Activated CD4-positive, alpha-beta T cell treated with anti-CD3 and anti-CD28 coated beads for 1 hour (primary cell): ENCODE measurements at places on chromosomes 12 and 14.

GRCh38 chr12:10331642-10332239 is 24.1 kb downstream of the KLRD1 start:
- DNase-seq, result no peak

DNA sequence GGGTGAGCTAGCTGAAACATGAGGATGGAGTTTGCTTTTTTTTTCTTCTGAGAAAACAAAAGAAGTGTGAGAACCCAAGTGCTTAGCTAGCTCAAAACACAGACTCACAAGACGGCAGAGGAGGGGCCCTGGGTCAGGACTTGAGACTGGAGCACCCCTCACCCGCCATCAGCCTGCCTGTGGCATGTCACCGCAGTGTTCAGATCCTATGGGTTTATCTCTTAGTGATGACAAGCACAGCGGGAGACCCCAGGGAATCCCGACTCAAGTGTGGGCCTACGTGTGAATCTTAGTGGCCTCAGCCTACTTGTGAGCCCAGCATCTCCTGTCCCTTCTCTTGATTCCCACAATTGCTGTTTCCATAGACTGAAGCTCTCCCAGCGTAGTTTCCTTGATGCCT is 22.9 kb downstream of the DYRK4 start:
- DNase-seq, result no peak

GRCh38 chr14:89399594-89400068 is 17.4 kb downstream of the FOXN3 start:
- DNase-seq, result no peak

DNA sequence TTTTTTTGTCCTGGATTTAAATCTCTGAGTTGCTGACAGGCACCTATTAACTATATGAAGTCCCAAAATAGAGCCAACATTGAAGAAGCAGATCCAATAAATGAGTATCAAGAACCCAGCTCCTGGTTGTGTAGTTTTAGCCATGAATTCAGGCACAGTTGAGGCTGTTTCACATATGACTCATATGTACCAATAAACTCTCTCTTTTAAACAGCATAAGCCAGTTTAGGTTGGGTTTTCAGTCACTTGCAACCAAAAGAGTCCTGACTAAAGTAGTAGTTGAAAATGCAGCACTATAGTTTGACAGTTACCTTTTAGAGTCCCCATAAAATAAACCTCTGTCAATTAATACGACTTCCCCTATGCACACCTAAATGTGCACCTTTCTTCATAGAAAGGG is 389.9 kb downstream of the RPS29 start:
- DNase-seq, result no peak

- no peak for DNase-seq
Measured at GRCh38 chr14:92415969-92416368, 93.0 kb downstream of the SLC24A4 start.

DNA sequence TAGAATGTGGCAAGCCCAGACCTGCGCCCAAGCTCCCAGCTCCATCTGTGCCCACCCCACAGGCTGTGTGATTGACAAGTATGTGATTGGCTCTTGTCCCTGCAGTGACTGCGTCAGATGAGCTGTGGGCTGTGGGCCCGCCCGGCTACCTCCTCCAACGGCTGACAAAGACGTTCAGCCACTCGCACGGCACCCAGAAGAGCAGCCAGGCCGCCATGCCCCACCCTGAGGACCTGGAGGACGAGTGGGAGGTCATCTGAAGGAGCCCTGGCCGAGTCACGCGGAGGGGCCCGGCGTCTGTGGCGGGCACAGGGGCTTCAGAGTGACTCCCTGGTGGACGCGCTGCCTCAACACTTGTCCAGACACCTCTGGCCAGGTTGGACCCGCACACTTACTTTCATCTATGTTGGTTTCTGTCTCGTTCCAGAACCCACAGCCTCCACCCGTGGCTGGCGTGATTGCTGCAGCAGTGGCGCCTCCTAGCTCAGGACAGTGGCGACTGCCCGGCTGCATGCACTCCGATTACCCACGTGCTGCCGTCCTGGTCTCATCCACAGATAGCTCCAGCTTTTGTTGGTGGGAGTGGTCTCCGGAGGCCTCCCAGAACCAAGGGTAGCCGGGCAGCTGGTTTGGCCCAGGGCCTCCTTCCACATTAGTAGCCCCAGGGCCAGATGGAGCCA is 11.4 kb downstream of the ANKRD9 start:
- DNase-seq, result no peak

- DNase-seq, result no peak
Measured at GRCh38 chr12:88052686-88053085, 23.5 kb upstream of the C12orf50 start.

GRCh38 chr14:78697341-78697740 is 527.2 kb downstream of the NRXN3 start:
- DNase-seq, result no peak

- DNase-seq, result no peak
Measured at GRCh38 chr12:6946033-6946919, 2.5 kb downstream of the C12orf57 start.

DNA sequence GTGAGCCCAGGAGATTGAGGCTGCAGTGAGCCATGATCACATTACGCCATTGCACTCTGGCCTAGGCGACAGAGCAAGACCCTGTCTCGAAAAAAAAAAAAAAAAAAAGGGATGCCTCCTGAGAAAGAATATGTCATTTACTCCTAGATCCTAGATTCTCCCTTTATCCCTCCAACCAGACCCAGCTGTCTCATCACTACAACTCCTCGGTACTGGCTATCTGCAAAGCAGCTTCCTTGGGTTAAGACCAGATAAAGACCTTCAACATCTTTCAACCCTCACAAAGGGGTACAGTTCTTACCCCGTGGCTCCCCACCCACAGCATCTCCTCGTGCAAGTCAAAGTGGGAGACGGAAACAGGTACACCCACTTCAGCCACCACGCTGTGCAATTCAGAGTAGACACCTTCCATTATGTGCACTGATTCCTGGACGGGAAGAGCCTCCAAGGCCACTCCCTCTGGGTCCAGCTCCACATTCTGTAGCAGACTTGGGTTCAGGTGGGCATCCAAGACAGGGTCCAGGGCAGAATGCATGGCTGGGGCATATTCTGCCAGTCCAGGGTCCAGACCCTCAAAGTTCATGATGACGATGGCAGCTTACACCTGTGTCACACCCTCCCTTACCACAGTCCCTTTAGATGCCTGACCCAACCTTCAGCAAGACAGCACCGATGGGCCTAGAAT is 1.1 kb downstream of the PAN2 start:
- DNase-seq, result no peak

- no peak for DNase-seq
Measured at GRCh38 chr14:58882577-58883018, 244.8 kb downstream of the DACT1 start.

DNA sequence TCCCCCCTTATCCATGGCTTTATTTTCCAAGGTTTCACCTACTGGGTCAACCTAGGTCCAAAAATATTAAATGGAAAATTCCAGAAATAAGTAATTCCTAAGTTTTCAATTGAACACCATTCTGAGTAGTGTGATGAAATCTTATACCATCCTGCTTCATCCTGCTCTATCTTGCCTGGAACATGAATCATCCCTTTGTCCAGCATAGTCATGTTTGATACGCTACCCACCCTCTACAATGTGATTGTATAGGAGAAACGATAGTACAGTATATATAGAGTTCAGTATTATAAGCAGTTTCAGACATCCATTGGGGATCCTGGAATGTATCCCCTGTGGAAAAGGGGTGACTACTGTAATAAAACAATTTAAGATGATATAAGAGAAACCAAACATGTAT is 62.2 kb downstream of the IFNG start:
- DNase-seq, result no peak

- DNase-seq, result no peak
Measured at GRCh38 chr12:19978193-19978592, 390.1 kb upstream of the PDE3A start.

GRCh38 chr14:38505973-38506249 is 250.0 kb upstream of the CLEC14A start:
- DNase-seq, result no peak

GRCh38 chr14:68598621-68599447 is 194.0 kb downstream of the ZFP36L1 start:
- no peak for DNase-seq

GRCh38 chr12:122216445-122216844 is 9.4 kb downstream of the DIABLO start:
- no peak for DNase-seq

- DNase-seq, result no peak
Measured at GRCh38 chr12:30853561-30854133, 72.9 kb upstream of the TSPAN11 start.

- no peak for DNase-seq
Measured at GRCh38 chr12:32826807-32827412, 69.7 kb downstream of the PKP2 start.

DNA sequence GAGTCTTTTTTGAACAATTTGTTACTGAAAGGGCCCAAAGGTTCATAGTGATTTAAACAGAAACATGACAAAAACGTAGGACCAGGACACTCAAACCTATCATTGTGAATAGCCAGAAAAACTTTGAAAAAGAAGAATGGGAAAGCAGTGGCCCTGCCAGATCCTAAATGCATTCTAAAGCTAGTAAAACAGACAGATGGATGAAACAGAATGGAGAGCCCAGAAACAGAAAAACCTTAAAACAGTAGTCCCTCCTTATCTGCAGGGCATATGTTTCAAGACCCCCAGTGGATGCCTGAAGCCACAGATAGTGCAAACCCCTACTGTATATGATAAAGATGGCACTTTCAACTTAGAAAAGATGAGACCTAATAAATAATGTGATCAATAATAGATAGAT is 93.7 kb downstream of the KICS2 start:
- DNase-seq, result no peak

GRCh38 chr12:79635676-79636075 is 55.1 kb downstream of the PAWR start:
- DNase-seq, result no peak

- no peak for DNase-seq
Measured at GRCh38 chr14:66365388-66365787, 120.8 kb upstream of the CCDC196 start.

DNA sequence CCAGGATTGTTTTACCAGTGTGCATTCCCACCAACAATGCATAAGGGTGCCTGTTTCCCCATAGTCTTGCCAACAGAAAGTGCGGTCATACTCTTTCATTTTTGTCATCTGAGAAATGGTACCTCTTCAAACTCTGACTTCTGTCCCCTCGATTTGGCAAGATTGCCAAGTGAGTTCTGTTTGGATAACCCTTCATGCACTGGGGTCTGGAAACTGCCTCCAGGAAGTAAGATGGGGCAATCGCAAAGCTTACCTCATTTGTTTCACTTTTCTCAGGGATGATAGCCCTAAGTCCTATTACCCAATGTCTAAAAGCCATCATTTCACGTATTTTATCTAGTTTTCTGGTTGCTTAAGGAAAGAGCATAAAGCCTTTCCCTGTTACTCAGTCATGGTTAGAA is 28.6 kb upstream of the NR1H4 start:
- no peak for DNase-seq

- DNase-seq, result no peak
Measured at GRCh38 chr14:32343926-32344430, 14.9 kb downstream of the AKAP6 start.

- DNase-seq, result no peak
Measured at GRCh38 chr14:63996625-63997220, 143.9 kb downstream of the SYNE2 start.

DNA sequence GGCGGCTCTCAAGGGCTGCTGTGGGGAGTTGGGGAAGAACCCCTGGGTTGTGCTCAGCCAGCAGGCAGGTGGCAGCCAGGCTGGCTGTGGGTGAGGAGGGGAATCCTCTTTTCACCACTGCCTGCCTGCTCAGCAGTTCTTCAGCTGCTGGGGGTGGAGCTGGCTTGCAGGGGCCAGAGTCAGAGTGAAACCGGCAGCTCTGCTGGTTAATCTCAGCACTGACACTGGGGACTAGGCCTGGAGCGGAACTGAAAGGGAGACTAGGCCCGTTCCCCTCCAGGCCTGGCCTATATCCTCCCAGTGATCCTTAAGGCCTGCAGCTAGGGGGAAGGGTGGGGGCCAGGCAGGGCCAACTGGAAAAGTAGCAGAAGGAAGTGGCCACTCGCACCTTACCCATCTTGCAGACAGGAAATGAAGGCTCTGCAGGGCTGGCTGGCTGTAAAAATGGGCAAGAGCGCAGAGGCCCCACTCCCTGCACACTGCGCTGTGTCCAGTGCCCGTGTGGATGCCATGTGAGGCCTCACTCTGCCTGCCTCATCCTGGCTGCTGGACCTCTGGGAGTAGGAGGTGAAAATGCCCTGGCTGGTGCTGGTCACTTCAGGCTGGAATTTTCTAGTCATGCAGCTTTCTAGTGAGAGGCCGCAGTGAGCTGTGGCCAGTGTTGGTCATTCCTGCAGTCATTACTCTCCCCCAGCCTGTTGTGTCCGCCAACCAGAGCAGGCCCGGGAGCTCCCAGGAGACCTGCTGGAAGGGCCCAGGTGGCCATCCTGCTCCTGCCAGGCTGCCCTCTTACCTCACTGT is 39.4 kb downstream of the SH2B3 start:
- peak; percentile 57 for DNase-seq

- DNase-seq, result no peak
Measured at GRCh38 chr14:101105045-101105444, 201.5 kb upstream of the RTL1 start.

GRCh38 chr14:54784060-54784459 is 118.6 kb downstream of the GCH1 start:
- no peak for DNase-seq

GRCh38 chr14:93861836-93862235 is 65.3 kb upstream of the FAM181A start:
- DNase-seq, result no peak

DNA sequence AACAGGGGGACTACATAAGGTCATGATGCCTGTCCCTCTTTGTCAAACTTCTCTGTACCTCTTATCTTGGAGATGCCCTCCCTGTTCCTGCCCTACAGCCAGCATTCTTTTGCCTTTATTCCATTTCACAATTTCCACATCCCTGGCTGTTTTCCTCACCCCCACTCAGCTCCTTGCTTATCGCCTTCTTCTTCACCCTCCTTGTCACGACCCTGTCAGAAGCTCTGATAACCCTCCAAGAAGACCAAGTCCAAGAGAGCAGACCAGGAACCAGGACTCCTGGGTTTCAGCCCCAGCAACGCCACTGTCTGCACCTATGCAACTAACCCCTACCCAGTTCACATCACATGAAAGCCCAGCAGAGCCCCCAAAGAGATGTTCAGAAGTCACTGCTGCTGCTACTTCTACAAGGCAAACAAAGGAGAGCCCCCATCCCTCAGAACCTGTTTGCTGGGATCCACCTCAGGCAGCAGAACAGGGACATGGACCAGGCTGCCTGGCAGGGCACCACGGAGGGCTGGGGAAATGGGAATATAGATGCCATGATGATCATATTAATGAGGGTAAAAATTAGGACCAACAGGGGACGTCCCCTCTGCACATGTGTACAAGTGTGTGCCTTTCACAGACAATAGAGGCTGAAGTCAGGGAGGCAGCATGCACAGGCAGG is 92.8 kb downstream of the SINHCAF start:
- no peak for DNase-seq

- no peak for DNase-seq
Measured at GRCh38 chr14:61211476-61212255, 69.5 kb downstream of the TMEM30B start.

DNA sequence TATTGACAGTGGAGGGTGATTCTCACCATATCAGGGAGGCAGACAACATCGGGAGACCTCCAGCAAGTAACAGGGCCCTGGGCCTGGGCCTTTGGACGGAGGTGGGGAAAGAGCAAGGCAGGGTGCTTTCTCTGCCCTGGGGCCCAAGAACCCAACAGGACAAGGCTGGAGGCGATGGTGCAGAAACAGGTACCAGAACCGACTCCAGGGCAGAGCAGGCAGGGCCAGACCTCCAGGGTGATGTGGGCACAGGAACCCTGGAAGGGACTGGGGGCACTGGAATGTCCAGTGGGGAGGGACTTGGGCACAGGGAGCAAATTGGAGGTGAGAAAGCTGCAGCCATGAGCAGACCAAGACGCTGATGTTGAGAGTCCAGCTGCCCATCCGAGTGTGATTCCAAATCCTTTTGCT is 44.4 kb downstream of the PRMT8 start:
- DNase-seq, result no peak

- DNase-seq, result no peak
Measured at GRCh38 chr12:8823565-8824300, 1.3 kb downstream of the A2ML1 start.
